Activated CD4-positive, alpha-beta T cell treated with anti-CD3 and anti-CD28 coated beads, Interleukin-2, amount 10 ng/mL, durations not matched to agents 24 days and 14 days (primary cell): ENCODE measurements at places on chromosomes 6 and 20. TPM values are rescaled to one million over a fixed set of nuclear protein-coding genes. Genes with fewer than 3 reads are reported as not detected.

The LY86 gene
- 1.2 TPM in 2 replicates for total RNA-seq

The FAM209B gene
- total RNA-seq, result 1.3 and 1.5 TPM in 2 replicates

The APOM gene
- 2.5 and 3.4 TPM in 2 replicates for total RNA-seq

The GMEB2 gene
- 13.9 and 14.1 TPM in 2 replicates for total RNA-seq

The COL19A1 gene
- total RNA-seq, result not detected in 2 replicates

The RGS17 gene
- total RNA-seq, result not detected in 2 replicates

The IL20RA gene
- not detected in 2 replicates for total RNA-seq

The GABRR1 gene
- total RNA-seq, result not detected in 2 replicates

The CFB gene
- 0.17 TPM in 1 of 2 replicates, not detected in the other for total RNA-seq

The RTN4IP1 gene
- total RNA-seq, result 7.2 and 8.0 TPM in 2 replicates

The FILIP1 gene
- not detected in 2 replicates for total RNA-seq

The SLC17A2 gene
- 0.14 TPM in 1 of 2 replicates, not detected in the other for total RNA-seq

The CSNK2B gene
- total RNA-seq, result 288 and 302 TPM in 2 replicates

The POLR1H gene
- total RNA-seq, result 85.6 and 87.0 TPM in 2 replicates

The HLA-DRA gene
- total RNA-seq, result 12.9 and 14.0 TPM in 2 replicates

The FNDC11 gene
- total RNA-seq, result 0.12 and 0.16 TPM in 2 replicates

The MUC21 gene
- total RNA-seq, result not detected in 2 replicates

The CYB5R4 gene
- 24.7 and 27.0 TPM in 2 replicates for total RNA-seq

The TRIM38 gene
- total RNA-seq, result 23.0 and 24.5 TPM in 2 replicates

The ESR1 gene
- 0.35 and 0.38 TPM in 2 replicates for total RNA-seq

The COL9A1 gene
- total RNA-seq, result not detected in 2 replicates

The HFE gene
- 0.12 and 0.50 TPM in 2 replicates for total RNA-seq

The SEMG1 gene
- not detected in 2 replicates for total RNA-seq

The SIGLEC1 gene
- not detected in 2 replicates for total RNA-seq
